Activated CD4-positive, alpha-beta T cell treated with anti-CD3 and anti-CD28 coated beads, Interleukin-10, Interleukin-2, amounts not matched to agents 100 ng/mL and 50 ng/mL, durations not matched to agents 16 hours and 8 hours (primary cell): ENCODE measurements at places on chromosomes 16 and 17.
A peak's percentile ranks its signal among the peaks of the same experiment; 100 is the strongest.

DNA sequence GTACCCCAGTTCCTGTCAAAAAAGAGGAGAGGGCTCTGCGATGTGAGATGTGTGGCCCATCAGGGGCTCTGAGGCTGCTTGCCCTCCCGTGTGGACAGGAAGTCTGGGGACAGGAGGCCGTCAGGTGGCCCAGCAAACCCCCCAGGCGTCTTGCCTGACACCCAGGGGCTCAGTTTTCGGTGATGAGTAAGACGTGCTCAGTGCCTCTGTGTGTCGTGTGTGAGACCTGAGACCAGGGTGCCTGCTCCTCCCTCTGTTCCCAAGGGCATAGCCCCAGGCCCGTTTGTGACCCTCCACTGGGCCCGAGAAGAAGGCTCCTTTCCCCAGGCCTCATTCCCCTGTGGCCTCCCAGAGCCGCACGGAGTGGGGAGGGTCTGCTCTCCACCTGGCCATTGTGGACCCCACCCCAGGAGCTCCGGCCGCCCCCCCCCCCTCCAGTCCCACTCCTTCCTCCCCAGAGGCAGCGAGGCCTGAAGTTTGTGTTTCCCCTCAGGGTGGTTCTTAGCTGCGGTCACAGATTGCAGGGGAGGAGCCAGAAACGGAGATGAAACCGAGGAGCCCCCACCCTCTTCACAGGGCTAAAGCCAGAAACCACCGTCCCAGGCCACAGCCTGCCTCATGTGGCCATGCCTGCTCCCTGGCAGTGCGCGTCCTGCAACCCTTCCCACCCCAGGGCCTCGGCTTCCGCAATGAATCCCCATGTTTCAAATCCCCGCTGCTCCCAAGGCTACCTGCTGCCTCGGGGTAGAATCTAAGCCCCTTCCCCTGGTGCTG, 4.9 kb upstream of the ACTG1 start:
- DNase-seq: no peak

GRCh38 chr17:69048634-69049033, 12.1 kb downstream of the ABCA9 start:
- DNase-seq: no peak

GRCh38 chr17:8016632-8017424, 14.4 kb downstream of the GUCY2D start:
- peak; percentile 72 for DNase-seq

DNA sequence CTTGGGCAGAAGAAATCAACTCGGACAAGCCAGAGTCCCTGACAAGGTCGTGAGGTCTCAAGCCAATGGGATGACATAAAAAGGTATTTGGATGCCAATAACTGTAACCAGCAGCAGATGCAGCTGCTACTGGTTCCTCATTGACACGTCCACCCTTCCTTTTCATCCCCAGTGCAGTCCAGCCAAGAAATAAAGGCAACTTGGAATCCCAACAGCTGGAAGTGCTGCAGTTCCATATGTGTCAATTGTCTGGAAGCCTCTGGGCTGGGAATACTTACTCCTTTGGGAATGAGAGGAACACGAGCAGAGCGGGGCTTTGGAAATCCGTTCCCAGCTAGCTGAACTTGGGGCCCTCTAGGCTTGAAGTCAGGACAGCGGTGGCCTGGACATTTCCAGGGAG, 360.4 kb upstream of the ZFHX3 start:
- no peak for DNase-seq

GRCh38 chr17:57899391-57899790, 49.5 kb upstream of the MRPS23 start:
- no peak for DNase-seq

GRCh38 chr16:76899767-76900166, 291.2 kb upstream of the MON1B start:
- DNase-seq: no peak

GRCh38 chr17:76537288-76537577, 276 bp downstream of the CYGB start:
- DNase-seq: no peak

DNA sequence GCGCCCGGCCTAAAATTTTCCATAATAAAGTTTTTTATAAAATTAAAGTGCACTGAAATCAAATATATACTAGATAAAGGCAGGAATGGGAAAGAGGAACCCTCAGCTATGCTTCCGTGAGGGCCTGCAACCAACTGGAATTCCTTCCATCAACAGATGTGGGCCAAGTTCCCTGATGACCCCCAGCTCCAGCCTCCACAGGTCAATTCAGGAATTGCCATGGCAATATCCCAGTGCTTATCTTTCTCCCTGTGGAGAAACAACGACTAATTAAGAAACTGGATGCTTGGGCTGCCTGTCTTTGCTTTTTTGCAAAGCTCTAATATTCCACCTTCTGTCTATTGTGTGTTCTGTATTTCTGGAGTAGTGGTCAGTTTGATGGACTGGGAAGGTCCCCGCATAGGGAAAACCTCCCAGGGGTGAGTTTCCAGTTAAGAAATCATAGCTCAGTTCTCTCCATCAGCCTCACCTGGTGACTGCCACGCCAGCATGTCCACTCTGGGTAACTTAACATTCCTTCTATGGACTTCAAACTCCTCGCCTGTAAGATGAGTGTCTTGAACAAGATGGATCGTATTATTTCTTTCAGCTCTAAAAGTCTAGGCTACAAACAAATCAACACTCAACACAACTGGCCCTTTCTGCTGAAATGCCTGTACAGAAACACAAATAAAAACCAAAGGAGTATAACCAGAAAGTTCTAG, 67.9 kb downstream of the CREBBP start:
- DNase-seq: no peak

DNA sequence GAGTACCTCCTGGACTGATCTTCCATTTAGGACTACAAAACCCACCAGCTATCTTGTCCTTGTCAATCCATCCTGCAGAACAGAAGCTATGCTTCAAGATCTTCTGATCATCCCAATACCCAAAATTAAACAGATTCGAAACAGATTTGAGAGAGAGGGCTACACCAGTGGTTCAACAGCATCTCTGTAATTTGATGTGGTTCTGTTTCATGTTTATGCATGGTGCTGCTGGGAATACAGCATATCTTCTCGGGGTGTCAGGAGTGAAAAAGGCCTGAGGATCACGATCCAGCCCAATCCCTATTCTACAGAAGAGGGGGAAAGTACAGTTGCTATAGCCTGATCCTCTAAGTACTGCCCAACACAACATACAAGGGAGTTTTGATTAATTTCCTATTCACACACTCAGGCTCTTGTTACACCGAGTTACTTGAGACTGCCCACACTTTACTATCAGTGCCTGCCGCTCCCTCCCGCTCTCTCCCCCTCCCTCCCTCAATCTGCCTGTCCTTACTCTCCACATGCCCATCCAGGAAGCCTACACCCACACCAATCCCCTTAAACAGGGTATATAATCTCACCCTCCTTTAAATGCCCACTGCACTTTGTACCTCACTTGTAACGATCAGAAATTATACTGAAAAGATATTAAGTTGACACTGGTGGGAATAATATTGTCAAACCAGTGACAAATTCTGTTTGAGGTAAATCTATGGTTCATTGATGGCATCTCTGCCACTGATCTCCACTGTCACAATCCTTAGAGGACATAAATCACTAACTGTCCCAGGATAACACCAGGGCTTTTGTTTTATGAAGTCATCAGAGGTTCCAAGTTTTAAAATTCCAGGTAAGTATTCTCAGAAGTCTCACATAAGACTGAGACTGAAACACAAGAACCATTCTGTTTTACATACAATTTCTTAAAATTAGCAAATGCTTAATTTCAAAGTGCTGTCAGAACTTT, 89.3 kb upstream of the PLEKHM1 start:
- DNase-seq: no peak

DNA sequence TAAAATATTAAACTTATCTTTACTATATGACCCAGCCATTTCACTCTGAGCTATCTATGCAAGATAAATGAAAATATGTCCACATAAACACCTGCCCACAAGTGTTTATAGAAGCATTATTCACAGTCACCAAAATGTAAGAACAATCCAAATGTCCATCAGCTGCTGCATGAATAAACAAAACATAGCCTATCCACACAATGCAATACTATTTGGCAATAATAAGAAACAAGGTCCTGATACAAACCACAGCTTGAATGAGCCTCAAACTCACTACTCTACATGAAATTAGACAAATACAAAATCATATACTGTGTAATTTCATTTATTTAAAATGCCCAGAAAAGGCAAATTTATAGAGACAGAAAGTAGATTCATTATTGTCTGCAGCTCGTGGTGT, 355.1 kb downstream of the CDH8 start:
- no peak for DNase-seq

DNA sequence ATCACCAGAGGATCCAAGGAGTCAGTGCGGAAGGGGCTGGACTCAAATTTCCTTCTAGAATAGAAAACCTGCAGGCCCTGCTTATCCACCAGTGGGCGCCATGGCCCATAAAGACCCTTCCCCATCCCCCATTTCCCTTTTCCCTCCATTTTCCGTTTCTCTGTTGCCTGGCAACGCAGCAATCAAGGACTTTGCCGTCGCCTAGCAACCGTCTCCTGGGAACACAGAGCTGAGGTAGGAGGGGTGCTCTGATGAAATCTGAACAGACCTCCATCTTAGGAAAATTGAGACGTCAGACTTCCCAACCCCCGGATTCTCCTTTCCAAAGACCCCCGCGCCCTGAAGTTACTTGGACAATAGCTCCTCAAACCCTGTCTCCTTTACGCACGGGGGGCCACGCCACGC, 5.7 kb downstream of the DLG4 start:
- DNase-seq: peak; percentile 63

GRCh38 chr17:49339354-49339753, 22.7 kb downstream of the ZNF652 start:
- DNase-seq: no peak

- DNase-seq: no peak
These were observed 20.8 kb upstream of the DNAH17 start for GRCh38 chr17:78598013-78598471.

GRCh38 chr16:69820926-69821541, 58.9 kb downstream of the WWP2 start:
- no peak for DNase-seq

DNA sequence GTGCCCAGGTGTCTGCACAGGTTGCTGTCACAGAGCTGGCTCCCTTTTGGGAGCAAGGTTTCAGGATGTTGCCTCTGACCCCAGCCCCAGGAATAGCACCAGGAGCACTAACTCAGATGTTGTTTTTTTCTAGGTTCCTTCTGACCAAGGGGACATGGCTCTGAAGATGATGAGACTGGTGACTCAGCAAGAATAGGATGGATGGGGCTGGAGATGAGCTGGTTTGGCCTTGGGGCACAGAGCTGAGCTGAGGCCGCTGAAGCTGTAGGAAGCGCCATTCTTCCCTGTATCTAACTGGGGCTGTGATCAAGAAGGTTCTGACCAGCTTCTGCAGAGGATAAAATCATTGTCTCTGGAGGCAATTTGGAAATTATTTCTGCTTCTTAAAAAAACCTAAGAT, 28.1 kb downstream of the SCPEP1 start:
- no peak for DNase-seq

DNA sequence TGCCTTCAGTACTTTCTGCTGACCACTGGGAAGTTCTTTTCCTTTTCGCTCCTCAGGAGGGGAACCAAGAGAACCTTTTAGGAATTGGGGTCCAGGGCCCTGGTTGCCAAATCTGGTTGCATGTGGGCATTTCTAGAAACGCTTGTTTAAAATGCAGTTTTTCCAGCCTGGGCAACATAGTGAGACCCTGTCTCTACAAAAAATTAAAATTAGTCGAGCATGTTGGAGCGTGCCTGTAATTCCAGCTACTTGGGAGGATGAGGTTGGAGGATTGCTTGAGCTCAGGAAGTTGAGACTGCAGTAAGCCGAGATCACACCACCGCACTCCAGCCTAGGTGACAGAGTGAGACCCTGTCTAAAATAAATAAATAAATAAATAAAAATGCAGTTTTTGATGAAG, 1.2 kb downstream of the PNPO start:
- DNase-seq: no peak

DNA sequence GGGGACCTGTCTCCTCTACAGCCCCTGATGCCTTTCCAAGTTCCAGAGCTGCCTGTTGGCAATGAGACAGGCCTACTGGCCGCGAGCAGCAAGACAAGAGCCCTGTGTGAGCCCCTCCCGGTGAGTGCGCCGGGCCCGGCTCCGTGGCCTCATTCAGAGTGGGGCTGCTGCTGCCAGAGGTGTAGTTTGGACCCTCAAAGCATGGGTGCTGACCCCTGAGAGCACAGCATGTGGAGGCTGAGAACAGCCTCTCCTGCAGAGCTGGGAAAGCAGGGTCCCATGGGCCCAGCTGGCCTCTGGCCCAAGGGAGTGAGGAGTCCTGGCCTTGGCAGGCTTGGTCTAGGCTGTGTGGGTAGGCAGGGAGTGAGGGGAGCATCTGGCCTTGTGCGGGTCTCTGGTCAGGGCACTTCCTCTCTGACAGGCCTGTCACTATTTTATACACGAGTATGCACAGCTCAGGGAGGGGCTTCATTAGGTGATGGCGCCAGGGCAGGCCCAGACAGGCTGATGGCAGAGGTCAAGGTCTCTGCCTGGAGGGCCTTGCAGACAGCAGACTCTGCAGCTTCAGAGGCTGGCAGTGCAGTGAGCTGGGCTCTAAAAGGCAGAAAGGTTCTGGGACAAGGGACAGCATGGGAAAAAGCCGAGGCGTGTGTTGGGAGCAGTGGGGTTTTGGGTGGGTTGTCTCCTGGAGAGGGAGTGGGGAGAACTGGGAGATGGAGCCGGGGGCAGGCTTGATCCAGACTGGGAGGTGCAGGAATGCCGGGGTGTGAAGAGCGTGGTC, 43.4 kb downstream of the ADCY7 start:
- no peak for DNase-seq

- DNase-seq: no peak
These were observed 51.5 kb downstream of the NTN1 start for GRCh38 chr17:9072696-9073339.

- no peak for DNase-seq
These were observed 2.0 kb upstream of the TMEM92 start for GRCh38 chr17:50272246-50272645.

DNA sequence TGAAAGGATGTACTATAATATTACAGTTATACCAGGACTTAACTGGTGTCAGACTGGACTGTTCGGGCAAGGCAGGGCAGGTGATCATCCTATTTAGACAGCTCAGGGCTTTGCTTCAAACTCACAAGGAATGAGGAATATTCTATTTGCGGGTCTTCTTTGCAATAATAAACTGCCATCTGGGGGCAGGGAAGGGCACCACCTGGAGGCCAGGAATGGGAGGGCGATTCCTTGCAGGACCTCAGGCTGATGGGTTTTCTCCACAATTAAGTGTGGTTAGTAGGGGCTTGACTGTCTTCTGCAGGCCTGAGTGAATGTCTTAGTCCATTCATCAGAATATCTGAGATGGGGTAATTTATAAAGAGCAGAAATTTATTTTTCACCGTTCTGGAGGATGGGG, 424.1 kb downstream of the CA10 start:
- DNase-seq: no peak

- DNase-seq: no peak
These were observed 31.2 kb downstream of the NXN start for GRCh38 chr17:948284-948852.

GRCh38 chr17:76475302-76475701, 7.9 kb downstream of the AANAT start:
- DNase-seq: no peak

DNA sequence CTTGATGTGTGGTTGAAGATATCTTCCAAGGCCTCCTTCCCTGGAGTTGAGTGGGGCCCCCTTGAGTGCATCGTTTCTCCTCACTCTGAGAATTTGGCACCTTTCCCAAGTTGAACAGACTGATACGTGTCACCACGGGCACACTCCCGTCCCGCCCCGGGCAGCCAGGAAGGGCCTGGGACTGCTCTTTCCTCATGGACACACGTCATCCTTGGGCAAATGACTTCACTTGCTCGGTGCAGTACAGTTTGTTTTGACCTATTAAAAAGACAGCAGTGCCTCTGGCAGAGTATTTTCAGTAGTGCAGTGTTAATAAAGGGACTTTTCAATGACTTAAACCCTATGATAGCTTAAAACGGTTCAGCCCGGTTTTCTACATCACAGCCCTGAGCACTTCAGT, 59.9 kb downstream of the SEC14L1 start:
- DNase-seq: no peak
